ENCODE measurements at places on chromosomes 4 and X.

GRCh38 chr4:133147921-133148689 is 989 bp upstream of the PCDH10 start:
- DNase-seq = no peak

DNA sequence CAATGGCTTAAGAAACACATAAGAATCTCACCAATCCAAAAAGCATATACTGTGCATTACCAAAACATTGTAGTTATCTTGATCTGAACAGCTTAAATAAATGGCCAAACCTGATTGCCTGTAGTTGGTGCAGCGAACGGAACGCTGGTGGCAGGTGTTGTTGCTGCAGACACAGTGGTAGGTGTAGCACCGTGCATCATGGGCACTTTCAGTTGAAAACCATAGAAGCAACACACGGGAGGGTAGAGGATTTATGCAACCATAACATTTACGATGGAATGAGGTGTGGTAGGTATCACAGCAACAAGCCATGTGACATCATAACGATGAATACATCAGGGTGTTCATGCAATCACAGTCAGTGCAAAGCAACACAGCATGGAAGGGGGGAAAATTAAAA is 106.8 kb downstream of the MBNL3 start:
- no peak for DNase-seq

DNA sequence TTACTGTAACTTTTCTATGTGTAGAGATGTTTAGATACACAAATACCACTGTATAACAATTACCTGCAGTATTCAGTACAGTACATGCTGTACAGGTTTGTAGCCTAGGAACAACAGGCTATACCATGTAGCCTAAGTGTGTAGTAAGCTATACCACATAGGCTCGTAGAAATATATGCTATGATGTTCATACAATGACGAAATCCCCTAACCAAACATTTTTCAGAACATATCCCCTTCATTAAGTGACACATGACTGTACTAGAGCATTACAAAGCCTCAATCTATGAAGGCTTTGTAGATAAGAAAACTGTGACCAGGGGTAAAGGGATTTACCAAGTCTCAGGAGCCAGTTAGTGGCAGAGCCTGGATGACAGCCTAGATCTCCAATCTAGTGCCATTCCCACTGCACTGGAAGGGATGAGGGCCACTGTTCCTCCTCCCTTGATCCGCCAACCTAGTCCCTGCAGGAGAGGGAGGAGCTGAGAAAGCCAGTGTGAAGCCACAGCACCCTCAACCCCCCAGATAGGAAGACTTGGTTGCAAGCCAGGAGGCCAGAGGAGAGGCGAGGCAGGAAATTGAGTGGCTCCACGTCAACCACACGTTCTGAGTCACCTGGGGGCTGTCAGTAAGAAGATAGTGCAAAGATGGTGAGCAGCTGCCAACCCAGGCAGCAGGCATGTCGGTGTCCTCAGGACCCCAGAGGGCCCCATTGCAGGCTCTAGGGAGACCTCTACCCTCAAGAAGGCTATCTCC is 227.7 kb downstream of the BCOR start:
- DNase-seq = peak; percentile 46

- no peak for DNase-seq
Measured at GRCh38 chrX:43656005-43656494, at the start of gene MAOA. TSS of gene MAOA (plus strand) at chrX:43656299. CDS start at chrX:43656342, 43 bp downstream.

DNA sequence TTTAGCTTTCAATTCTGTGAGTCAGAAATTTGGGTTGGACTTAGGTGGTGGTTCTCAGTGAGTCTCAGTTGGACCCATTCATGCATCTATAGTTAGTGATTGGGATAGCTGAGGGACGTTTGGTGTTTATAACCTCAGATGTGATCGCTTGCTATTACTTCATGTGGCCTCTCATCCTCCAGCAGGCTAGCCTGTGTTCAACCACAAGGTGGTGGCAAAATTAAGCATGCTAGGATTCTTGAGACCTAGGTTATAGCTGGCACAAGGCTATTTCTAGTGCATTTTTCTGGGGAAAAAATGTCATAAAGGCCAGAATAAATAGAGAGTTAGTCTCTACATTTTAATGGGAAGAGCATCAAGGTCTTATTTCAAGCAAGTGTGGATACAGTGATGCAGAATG is 10.9 kb upstream of the GRPR start:
- DNase-seq = no peak

GRCh38 chr4:111512081-111512783 is 633.0 kb upstream of the FAM241A start:
- DNase-seq = no peak

DNA sequence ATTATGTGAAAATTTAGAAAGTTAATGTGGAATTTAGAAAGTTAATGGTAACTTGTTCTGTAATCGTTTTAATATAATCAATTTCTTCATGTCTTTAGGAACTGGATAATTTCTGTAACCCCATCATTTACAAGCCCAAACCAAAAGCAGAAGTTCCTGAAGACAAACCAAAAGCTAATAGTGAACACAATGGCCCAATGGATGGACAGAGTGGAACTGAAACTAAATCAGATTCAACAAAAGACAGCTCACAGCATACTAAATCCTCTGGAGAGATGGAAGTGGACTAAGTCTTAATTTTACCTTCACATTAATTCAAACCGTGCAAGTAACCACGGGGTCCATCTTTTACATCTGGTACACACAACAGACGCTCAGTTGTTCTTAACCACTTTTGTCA is 48.1 kb upstream of the PLK4 start:
- no peak for DNase-seq

DNA sequence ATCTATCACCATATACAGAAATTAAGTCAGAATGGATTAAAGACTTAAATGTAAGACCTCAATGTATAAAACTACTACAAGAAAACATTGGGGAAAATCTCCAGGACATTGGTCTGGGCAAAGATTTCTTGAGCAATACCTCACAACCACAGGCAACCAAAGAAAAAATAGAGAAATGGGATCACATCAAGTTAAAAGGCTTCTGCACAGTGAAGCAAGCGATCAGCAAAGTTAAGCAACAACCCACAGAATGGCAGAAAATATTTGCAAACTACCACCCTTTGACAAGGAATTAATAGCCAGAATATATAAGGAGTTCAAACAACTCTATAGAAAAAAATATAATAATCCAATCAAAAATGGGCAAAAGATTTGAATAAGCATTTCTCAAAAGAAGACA is 236.9 kb upstream of the EMCN start:
- DNase-seq = no peak

Measured in stimulated activated CD8-positive, alpha-beta memory T cell treated with anti-CD3 and anti-CD28 coated beads, Interleukin-7, amount 100 ng/mL, for 1 hour (primary cell).